ENCODE measurements at places on chromosomes 12 and 14.

GRCh38 chr12:115147916-115148315 is 463.9 kb upstream of the TBX3 start:
- DNase-seq, result no peak

GRCh38 chr12:47207829-47208248 is 128.1 kb upstream of the AMIGO2 start:
- no peak for DNase-seq

DNA sequence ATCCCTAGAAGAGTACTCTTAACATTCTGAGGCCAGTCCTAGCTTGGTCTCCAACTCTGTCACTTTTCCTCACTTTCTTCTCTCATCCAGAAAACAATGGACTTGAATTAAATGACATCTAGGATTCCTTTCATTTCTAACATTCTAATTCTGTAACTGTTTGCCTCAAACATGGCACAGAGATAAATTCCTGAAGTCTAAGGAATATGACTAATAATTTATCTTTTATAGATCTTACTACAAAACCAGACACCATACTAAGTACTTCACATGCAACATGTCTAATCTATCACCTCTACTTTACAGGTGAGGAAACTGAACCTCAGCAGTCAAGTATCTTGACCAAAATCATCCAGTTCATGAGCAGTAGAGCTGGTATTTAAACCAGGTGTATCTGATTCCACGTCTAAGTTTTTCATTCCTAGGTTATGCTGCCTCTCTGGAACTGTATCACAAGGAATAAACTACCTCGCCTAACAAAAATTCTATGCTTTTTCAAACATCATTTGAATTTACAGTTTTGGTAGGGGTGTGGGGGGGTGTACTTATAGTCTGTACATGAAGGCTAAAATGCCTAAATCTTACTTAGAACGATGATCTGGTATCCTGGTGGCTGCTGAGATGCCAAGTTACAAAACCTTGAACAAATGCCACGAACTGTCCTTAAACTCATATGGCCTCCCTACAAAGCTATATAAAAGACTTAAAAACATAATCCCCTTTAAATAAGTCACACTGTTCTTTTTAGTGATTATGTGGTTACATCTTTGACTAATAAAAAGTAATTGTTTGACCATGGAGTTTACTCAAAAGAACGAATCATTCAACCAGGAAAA is 41.6 kb downstream of the ATXN2 start:
- no peak for DNase-seq

DNA sequence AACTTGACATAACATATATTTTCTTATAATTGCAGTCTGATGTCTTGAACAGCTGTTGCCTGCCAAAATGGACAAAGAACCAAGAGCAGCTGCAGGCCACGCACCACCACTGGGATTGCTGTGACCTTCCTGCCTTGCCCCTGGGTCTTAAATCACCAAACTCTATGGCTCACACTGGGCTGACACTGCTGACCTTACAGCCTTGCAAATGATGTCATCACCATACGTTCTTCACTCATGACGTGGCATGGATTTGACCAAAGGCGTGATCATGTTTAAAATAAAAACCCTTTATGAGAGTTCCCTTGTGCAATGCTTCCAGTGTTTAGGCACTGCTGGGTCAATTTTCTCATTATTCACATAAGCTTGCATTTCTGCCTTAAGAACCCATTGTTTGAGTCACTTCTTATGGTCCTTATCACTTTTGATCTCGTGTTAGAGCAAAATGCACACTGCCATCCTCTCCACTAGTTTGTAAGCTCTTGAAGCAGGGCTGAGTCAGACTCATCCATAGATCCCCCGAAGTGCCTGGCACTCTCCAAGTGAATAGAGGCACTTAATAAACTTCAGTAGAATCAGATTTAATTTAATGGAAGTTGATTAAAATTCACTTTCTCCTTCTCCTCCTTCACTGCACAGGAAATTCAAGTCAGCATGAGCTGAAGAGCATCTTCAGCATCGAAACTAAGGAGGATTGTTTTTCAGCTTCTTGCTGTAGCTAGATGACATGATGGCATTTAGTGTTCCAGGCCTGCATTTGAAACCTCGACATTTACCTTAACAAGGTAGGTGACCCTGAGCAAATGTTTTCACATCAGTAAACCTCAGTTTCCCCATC is 132.4 kb upstream of the PZP start:
- no peak for DNase-seq

DNA sequence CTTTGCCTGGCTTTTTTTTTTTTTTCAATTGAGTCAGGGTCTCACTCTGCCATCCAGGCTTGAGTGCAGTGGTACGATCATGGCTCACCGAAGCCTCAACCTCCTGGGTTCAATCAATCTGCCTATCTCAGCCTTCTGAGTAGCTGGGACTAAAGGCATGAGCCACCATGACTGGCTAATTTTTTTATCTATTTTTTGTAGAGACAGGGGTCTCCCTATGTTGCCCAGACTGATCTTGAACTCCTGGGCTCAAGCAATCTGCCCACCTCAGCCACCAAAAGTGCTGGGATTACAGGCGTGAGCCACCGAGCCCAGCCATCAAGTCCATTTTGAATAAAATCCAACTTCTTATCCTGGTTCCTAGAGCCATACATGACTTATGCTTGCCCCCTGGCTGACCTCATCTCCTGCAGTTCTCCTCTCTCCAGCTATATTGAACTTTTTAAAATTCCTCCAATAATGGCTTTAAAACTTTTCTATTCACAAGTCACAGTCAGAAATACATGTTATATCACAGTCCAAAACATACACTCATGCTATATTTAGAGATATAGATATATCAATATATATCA is 10.4 kb upstream of the RND1 start:
- no peak for DNase-seq

DNA sequence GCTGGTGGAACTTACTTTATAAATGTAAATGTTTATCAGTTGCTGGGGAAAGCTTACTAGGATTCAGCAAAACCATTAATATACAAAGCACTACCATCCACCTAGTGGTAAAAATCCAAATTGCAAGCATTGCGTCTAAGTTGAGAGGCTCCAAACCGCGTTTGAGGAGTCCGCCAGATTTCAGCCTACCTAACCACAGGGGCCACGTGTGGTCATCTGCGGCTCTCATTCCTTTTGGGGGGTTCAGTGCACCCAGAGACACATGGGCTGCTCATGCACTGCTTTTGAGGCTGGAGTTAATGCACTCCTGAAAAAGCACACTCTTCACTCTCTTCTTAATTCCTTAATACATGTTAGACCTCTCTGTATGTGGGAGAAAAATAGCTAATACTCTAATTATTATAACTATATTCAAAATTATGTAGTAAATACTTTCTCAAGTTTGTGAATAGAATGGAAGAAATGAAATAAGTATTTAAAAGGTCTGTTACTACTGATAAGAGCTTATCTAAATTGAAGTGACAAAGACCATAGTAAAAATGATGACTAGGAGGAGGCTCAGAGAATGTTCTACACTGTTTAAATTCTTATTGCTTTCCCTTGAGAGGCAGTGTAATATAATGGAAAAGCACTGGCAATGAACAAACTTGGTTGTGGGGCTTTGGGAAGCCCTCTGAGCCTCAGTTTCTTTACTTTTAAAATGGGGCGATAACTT is 41.4 kb upstream of the MANSC4 start:
- DNase-seq, result no peak

DNA sequence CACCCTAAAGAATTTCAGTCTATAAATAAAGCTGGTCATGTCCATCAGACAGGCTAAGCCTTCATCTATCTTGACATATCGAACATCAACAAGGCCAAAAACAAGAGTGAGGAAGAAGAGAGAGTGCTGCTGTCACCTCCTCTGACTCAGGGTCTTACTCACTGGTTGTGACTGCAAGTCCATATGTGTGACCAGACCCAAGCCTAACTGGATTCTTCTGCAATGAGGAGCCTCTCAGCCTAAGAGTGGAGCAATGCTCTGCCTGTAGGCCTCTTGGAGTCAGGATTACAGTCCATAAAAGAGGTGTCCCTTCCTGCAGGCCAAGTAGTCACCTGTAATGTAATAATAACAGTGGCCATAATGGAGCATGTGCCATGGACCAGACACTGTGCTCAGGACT is 121.2 kb upstream of the SLC35F4 start:
- no peak for DNase-seq

GRCh38 chr14:39169541-39169900 is 612 bp downstream of the TRAPPC6B start:
- no peak for DNase-seq

GRCh38 chr12:39061576-39061975 is 156.2 kb upstream of the CPNE8 start:
- DNase-seq, result no peak

GRCh38 chr14:89027097-89027740 is 202.8 kb downstream of the TTC8 start:
- peak; percentile 19 for DNase-seq

DNA sequence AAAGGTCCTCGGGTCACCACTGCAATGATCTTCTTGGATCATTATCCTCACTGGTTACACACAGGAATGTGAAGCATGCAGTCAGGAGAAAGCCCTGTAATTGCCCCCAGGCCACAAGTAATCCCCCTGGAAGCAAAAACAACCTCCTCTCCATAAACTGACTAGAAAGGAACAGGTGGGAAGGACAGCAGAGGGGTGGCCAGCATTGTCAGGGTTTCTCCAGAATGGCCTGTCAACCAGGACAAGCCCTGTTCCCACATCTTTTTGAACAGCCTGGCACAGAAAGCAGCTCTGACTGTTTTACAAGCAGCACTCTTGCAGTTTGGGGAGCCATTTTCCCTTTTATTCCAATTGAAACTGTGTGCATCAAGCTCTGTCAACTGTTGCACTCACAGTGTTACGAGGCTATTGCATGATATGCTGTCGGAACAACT is 36.1 kb downstream of the TMCC3 start:
- no peak for DNase-seq

DNA sequence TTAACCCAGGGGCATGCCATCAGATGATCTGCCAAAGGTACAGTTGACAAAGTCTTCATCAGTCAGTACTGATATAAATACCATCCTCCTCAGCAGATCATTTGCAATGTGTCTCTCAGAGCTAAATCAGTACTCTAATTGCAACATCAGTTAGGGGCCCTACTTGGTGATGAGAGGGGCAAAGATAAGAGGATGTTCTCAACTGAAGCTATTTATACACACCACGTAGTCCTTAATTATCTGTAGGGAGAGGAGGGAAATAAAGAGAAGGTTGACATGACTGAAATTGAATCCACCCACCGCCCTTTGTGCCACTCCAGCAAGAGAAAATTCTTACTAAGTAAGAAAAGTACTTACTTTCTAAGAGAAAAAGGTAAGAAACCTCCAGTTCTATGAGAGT is 157.8 kb upstream of the NUDT4 start:
- DNase-seq, result no peak

- DNase-seq, result no peak
Observed at GRCh38 chr14:23377573-23378563, 1.0 kb downstream of the CMTM5 start.

DNA sequence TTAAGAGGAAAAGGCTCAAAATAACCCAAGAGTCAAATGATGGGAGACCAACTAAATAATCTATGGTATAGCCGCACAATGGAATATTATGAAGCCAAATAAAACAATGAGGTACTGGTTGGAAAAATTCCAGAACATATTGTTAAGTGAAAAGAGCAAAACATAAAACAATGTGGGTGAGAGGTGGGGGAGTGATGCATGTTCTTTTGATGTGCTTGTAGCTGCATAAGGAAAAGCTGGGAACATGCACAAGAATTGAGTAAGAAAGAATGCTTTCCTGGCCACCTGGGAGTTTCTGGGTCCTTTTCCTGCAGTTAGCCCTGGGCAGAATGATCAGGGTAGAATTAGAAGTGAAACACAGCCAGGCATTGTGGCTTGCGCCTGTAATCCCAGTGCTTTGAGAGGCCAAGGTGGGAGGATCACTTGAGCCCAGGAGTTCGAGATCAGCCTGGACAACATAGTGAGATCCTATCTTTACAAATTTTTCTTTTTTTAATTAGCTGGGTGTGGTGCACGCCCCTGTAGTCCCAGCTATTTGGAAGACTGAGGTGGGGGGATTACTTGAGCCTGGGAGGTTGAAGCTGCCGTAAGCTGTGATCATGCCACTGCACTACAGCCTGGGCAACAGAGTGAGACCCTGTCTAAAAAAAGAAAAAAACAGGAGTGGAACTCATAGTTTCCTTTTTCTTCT is 7.9 kb downstream of the ABCB9 start:
- DNase-seq, result no peak

DNA sequence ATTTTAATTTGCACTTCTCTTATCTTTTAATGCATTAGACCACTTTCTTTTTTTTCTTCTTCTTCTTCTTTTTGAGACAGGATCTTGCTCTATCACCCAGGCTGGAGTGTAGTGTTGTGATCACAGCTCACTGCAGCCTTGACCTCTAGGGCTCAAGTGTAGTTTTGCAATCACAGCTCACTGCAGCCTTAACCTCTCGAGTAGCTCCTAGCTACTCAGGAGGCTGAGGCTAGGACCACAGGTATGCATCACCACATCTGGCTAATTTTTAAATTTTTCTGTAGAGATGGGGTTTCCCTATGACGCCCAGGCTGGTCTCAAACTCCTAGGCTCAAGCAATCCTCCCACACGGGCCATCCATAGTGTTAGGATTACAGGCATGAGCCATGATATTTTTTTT is 12.7 kb downstream of the TMED8 start:
- no peak for DNase-seq

GRCh38 chr12:110122929-110123328 is 1.2 kb upstream of the IFT81 start:
- no peak for DNase-seq

- DNase-seq, result no peak
Observed at GRCh38 chr14:96847451-96847850, 50.3 kb downstream of the VRK1 start.

GRCh38 chr12:93944201-93944600 is 204.2 kb upstream of the PLXNC1 start:
- no peak for DNase-seq

GRCh38 chr12:128180166-128180565 is 86.8 kb upstream of the TMEM132C start:
- no peak for DNase-seq

- DNase-seq, result no peak
Observed at GRCh38 chr14:50006141-50006540, 110.2 kb downstream of the VCPKMT start.

DNA sequence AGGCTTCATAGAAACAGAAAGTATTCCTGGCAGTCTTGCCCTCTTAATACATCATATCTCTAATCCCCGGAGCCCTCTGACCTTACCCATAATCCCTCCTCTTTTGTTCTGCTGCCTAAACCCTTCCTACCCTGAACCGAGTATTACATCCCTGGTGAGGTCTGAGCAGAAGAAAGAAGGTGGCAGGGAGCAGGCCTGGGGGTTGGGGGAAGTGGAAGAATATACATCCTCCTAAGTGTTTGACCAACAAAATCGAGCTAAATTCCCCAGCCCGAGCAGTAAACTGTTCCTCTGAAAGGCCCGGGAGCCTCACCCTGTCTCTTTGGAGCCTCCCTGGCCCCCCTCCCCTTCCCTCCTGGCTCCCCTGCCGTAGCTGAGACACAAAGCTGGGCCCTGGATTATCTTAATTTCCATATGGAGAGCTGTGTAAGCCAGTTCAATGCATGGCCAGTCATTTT is 192.6 kb upstream of the LHX5 start:
- DNase-seq, result no peak

All from NCI-H187 (cell line).